ENCODE measurements at places on chromosomes 13 and 19.

- no peak for DNase-seq
Measured at GRCh38 chr13:51276636-51277035, 54.4 kb downstream of the FAM124A start.

- no peak for DNase-seq
Measured at GRCh38 chr19:47330466-47330869, 1.5 kb upstream of the C5AR2 start.

- no peak for DNase-seq
Measured at GRCh38 chr19:50854636-50855410, at the start of gene KLK3. Gene KLK3, plus strand, starts transcription at chr19:50854915. Its CDS starts 41 bp downstream, at chr19:50854956.

- DNase-seq, result peak; percentile 32
Measured at GRCh38 chr13:93001866-93002461, 224.6 kb upstream of the GPC6 start.

DNA sequence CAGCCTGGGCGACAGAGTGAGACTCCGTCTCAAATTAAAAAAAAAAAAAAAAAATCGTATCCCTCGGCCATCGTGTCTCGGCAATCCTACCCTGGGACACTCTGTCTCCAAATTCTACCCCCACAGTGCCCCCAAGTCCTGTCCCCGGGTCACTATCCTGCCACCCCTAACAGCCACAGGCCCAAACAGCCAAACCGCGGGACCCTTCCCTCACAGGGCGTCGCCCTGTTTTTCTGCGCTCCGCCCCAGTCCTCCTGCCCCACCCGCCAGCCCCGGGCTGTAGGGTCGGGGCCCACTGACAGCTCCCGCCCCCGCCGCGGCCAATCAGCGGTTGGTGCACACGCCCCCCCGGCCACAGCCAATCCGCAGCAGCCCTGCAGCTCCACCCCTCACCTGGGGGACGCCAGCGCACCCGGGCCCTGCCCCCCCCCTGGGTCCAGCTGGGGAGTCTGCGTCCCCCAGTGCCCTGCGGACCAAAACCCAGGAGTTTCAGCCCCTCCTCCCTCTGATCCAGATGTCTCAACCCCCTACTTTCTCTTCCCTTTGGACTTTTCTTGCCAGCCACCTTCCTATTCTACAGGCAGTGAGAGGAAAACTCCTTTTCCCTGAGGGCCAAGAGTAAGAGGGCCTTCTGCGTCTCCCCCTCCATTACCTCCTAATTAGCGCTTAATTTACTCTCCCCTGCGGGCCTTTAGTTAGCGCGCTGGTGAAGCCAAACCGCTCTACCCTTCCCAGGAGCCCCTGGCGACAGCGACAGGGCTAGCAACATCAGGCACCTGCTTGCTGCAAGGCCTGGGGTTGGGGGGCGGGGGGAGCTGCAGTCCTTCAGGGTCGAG is 1.5 kb upstream of the BCAT2 start:
- peak; percentile 95 for DNase-seq

GRCh38 chr13:79988573-79988972 is 352.4 kb downstream of the SPRY2 start:
- DNase-seq, result no peak

GRCh38 chr19:38538386-38538785 is 79.4 kb downstream of the MAP4K1 start:
- DNase-seq, result no peak

GRCh38 chr13:99434258-99434788 is 66.9 kb upstream of the TM9SF2 start:
- no peak for DNase-seq

DNA sequence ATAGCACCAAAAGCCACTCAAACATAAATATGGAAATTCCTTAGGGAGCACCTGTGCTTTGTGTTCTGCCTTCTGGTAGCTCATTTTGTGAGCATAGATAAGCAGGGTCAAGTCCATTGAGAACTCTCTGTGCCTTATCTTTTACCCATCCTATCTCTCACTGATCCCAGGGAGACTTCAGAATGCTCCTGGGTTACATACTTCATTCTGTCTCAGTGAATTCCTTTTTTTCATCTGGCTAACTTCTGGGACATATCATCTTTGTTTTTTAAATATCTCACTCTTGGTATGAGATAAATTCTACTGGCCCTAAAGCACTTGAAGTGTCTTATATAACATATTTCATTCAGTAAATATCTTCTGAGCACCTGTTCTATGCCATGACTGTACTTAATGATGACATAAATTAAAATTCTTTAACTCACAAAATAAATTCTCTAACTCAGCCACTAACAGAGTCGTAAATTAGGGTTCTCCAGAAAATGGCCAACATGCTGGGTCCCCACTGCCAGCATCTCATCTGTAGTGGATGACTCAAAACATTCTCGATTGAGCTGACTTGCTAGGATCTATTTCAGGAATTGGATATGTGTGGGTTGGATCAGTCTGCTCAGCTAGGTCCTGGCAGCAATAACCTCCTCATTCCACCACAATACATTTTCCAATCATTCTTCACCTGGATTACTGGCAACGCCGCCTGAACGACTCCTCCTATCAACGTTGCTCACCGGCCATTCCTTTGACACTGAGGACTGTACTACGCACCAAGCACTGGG is 170.2 kb downstream of the FOXO1 start:
- DNase-seq, result no peak

DNA sequence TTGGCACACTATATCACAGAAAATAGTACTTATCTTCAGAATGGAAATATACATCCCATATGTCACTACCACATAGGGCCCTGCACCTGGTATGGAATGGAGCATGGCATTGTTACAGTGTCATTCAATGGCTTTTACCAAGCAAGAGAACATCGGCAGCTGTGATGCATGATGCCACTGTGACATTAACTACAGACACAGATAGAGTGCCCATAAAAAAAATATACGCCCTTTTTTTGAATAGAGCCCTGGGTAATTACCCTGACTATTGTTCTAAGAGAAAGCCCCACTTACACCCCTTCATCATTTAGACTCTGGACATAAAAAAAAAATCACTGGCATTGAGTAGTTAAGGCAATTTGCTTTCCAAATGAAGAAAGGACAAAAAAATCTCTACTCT is 320.3 kb downstream of the DNAJC15 start:
- no peak for DNase-seq

DNA sequence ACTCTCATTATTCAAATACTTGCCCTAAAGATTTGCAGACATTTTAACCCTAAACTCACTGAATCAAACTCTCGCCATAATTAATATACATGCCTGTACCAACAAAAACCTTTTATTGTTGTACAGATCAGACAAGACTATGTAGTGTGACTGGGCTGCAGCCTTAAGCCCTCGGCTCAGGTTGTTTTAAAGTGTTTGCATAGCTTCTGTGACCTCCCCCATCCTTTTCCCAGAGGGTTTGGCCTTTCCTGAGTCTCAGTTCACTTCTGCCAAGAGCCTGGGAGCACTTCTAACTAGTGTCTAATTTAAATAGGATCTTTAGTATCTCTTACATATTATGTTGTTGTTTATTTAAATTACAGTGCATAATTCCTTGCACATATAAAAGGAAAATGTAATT is 158.2 kb downstream of the HS6ST3 start:
- no peak for DNase-seq

- DNase-seq, result no peak
Measured at GRCh38 chr19:40163541-40164129, 27.6 kb upstream of the MAP3K10 start.

- no peak for DNase-seq
Measured at GRCh38 chr19:33813391-33814101, 16.9 kb downstream of the KCTD15 start.

- DNase-seq, result no peak
Measured at GRCh38 chr19:35164418-35164817, 9.9 kb downstream of the FXYD5 start.

- DNase-seq, result peak; percentile 24
Measured at GRCh38 chr13:105513448-105513847, 1022.0 kb downstream of the EFNB2 start.

DNA sequence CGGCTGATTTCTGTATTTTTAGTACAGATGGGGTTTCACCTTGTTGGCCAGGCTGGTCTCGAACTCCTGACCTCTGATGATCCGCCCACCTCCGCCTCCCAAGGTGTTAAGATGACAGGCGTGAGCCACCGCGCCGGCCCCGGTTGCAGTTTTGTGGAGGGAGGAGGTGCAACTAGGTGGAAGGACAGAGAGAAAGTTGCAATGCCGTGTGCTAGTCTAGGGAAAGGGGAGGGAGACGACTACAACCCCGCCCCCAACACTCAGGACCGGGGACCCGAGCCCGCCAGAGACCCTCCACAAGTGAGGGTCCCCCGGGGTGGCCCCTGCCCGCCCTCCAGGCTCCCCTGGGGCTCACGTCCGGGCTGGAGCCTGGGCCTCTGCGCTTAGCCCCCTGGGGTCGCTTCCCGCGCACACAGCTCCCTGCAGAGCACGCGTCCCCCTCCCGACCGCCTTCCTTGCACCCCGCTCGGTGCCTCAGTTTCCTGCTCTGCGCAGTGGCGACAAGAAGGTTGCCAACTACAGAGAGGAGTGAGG is 1.2 kb upstream of the ARID3A start:
- DNase-seq, result no peak

DNA sequence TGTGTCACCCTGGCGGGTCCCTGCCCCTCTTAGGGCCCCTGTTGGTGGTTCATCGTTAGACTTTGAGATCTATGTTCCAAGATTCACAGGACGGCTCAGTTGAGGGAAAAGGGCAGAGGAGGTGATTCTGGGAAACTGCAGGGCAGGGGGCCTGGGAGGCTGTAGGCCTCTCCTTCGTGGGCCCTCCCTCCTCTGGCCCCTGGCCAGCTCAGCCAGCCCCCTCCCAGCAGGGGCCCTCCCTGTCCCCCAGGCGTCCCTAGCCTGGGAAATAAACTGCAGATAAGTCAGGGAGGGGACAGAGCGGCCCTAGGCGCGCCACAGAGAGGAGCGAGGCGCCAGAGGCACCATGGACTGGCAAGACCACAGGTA is 6.5 kb downstream of the HIF3A start:
- no peak for DNase-seq

- DNase-seq, result no peak
Measured at GRCh38 chr19:45243144-45243732, 2.0 kb downstream of the EXOC3L2 start.

DNA sequence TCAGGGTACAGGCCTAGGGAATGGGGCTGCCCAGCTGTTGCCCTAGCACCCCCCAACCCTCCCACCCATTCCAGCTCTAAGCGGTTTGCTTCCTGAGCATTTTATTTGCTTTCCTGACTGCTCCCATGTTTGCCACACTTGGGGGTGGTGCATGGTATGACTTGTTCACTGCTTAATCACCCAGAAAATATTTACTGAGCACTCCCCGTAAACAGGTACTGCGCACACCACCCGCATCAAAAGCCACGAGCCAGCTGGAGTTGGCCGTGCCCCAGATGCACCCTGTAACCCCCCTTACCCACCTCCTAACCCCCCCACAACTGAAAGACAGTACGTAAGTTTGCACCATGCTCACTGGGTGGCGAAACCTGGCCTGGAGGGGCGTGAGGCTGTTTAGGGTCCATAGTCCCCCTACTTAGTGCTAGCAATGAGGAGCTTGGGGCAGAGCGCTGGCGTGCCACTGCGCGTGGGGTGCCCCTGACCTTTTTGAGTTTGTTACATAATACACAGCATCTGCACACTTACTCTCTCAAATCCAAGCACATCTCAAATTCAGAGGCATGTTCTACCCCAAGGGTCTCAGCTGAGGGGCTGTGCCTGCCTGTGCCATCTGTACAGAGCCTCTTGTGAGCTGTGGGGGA is 29.8 kb downstream of the DPF1 start:
- peak; percentile 32 for DNase-seq

GRCh38 chr13:25762795-25763377 is 288.9 kb downstream of the SHISA2 start:
- DNase-seq, result no peak

DNA sequence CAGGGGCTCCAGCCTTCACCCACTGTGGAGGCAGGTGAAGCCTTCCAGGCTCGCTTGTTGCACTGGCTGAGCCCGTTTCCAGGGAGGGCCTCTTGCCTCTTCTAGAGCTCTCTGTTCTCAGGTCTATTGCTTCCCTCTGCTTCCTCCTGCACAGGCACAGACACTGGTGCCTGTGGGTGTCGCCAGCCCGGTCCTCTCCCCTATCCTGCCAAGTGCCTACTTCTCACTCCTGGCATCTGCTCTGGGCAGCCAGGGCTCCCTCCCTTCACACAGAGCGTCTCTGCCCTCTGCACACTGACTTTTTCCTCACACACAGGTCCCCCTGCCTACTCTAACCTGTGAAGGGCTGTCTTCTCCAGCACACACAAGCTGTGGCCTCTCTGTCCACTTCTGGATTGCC is 60.3 kb downstream of the SLC7A9 start:
- DNase-seq, result no peak

- peak; percentile 60 for DNase-seq
Measured at GRCh38 chr13:59247171-59247570, 916.6 kb downstream of the DIAPH3 start.

- peak; percentile 49 for DNase-seq
Measured at GRCh38 chr19:30085394-30085793, 143.4 kb downstream of the URI1 start.

- no peak for DNase-seq
Measured at GRCh38 chr13:79531542-79532254, 50.7 kb downstream of the NDFIP2 start.

- no peak for DNase-seq
Measured at GRCh38 chr19:34370983-34371382, 6.0 kb downstream of the GPI start.

DNA sequence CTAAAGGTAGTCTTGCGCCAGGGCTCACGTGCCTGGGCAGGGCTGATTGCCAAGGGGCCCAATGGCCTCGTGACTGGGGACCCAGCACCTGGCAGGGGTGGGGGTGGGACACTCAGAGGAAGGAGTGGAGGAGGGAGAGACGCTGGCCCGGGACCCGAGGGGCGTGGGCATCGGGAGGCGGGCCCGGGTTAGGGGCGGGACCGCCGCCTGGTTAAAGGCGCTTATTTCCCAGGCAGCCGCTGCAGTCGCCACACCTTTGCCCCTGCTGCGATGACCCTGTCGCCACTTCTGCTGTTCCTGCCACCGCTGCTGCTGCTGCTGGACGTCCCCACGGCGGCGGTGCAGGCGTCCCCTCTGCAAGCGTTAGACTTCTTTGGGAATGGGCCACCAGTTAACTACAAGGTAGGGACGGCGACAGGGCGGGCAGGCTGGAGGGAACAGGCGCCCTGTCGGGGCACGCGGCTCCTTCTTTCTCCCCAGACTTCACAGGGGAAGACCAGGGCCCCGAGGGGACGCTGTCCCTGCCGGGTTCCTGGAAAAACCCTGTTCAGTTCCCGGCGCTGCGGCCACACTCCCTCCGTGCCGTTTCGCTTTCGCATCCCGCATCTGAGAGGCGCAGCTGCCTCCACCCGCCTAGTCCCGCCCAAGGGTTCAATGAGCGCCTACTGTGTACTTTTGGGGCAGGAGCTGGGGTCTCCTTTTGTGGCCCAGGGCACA is at the start of gene IFI30:
TSS of gene IFI30 (plus strand) at position 242 of the 717 bp plus-strand sequence. CDS start at position 271, 29 bp downstream.
- DNase-seq, result peak; percentile 87

DNA sequence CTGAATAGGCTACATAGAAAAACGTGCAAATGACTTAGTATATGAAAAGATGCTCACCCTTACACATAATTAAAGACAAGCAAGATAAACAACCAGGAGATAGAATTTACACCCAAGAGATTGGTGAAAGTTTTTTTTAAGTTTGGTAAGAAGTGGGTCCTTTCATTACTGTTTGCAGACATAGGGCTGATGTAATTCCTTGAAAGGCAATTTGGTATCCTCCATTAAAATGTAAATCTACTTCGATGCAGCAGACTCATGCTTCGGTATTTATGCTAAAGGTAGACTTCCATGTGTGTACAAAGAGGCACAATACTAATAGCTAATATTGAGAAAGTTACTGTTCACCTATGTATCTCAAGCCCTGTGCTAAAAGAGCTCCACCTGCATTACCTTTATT is 33.5 kb downstream of the CNMD start:
- DNase-seq, result no peak

Data from NCI-H82 (cell line).